Activated CD8-positive, alpha-beta memory T cell treated with anti-CD3 and anti-CD28 coated beads for 48 hours (primary cell): ENCODE measurements at places on chromosomes 6 and 20.

- no peak for DNase-seq
Observed at GRCh38 chr20:32787168-32787567, 25.0 kb downstream of the DNMT3B start.

- DNase-seq: no peak
Observed at GRCh38 chr6:147548921-147549475, 40.5 kb downstream of the SAMD5 start.

DNA sequence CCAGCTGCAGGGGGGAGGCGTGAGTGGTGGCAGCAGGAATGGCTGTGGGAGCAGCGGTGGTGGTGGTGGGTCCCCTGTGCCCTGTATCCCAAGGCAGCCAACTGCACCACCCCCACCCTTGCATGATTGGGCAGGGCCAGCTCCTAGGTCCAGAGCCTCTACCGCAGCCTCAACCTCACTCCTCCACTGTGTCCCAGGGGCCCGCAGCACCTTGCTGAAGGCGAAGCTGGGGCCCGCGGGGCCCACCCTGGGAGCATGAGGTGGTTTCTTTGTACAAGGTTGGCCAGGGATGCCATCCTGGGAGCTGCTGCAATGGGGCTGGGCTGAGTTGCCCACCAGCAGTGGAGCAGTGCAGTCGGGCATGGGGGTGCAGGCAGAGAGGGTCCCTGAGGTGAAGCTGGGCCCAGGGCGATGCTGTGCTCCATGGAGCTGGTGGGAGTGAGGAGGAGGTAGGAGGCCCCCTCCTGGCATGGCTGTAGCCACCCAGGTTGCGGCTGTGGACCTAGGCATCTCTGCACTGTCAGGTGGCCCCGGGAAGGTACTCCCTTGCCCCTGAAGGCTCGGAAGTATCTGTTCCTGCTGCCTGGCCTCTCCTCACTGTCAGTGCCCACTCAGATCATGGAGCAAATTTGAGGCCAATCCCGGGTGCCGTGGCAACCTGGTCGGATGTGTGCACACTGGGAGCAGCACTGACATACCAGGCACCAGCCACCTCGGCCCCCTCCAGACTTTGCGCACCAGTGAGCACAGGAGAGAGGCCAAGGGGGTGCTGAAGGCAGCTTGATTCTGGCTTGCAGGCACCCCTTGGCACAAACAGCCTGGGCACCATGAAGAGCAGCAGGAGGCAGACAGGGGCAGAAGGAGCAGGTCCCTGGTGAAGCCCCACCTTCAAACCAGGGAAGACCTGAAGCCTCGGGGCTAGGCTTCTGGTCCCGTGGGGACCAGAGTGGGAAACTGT is 60.2 kb upstream of the L3MBTL3 start:
- DNase-seq: no peak

DNA sequence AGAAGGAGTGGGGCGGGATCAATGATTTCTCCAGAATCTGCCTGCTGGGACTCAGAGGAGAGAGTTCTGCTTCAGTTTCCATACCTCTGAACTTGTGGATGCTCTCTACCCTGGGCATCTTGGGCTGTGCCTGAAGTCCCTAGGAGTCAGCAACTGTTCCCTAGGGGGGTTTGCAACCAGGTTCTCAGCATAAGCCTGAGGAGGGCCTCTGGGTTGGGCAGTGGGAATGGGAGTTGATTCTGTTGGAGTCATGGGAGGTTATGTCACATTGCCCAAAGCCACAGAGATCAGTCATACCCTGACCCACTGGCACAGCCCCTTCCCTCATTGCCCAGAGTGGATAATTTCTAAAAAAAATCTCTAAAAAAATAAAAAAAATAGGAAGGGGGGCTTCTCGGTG is 47.4 kb downstream of the MOCS1 start:
- no peak for DNase-seq

GRCh38 chr6:121759370-121759769 is 323.9 kb downstream of the GJA1 start:
- no peak for DNase-seq

DNA sequence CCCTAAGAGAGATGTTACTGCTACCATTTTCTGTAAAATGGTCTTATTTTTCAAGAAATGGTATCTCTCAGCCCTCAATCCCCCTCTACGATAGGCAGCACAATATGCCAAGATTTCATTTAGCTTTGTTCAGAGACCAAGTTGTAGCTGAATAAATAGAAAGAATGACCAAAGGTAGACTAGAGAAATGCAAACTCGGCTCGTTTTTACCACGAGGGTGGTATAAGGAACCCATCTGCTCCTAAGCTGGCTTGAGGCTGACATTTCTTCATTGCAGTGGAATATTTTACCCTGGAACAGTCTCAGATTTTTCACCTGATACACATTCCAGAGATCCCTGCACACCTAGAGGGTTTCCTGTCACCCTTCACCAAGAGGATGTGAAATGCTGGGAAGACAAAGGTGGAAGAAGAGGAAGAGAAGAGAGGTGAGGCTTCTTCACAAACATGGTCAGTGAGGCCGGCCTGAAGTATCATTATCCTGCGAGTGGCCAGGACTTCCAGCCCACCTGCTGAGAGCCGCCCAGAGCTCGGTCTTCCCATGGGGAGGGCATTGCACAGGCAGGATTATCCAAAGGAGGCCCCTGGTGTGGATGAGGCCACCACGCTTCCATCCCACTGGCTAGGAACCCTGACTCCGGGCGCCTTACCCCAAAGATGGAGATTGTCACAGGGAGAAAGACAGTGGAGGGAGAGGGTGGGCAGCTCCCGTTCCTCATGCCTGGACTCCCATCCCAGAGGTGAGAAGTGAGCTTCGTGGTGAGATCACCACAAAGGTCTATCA is 57.1 kb upstream of the AFDN start:
- DNase-seq: no peak

DNA sequence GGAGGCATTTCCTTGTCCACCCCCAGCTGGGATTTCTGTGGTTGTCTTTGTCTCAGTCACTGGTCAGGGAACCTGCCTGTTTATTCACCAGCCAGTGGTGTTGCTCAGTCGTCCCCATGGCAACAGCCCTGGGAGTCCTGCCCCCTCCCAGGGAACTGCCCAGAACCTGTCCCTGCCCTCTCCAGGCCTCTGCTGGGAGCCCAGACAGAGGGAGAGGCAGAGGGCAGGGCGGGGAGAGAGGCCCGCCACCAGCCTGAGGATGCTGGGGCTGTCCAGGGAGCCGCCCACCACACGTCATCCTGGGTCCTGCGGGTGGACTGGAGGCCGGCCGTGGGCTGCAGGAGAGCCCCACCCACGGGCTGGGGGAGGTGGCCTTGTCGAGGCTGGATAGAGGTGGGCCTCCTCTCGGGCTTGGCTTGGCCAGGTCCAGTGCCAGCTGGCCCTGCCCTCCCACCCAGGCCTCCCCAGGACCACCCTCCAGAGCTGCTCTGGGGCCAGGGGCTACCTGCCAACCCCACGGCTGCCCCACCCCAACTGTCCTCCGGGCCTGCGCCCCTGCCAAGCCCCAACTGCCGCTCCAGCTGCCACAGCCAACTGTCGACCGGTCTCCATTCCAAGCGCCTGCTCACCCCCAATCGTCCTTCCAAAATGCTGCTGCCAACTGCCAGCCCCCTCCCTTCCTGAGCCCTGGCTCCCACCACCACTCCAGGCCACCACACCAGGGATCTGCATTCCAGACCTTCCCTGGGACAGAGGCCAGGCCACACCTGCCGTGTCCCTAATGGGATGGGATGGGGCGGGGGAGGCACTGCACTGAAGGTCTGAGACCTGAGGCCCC is 4.2 kb upstream of the ZBTB46 start:
- no peak for DNase-seq

DNA sequence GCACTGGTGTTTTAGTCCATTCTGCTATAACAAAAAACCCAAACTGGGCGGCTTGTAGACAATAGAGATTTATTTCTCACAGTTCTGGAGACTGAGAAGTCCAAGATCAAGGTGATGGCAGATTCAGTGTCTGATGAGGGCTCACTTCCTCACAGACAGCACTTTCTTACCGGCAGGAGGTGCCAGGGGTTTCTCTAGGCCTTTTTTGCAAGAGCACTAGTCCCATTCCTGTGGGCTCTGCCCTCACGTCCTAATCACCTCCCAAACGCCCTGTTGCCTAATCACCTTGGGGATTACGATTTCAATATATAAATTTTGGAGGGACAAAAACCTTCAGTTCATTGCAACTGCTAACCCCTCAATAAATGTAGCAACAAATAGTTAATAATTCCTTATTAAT is 140.0 kb upstream of the SGK1 start:
- no peak for DNase-seq

DNA sequence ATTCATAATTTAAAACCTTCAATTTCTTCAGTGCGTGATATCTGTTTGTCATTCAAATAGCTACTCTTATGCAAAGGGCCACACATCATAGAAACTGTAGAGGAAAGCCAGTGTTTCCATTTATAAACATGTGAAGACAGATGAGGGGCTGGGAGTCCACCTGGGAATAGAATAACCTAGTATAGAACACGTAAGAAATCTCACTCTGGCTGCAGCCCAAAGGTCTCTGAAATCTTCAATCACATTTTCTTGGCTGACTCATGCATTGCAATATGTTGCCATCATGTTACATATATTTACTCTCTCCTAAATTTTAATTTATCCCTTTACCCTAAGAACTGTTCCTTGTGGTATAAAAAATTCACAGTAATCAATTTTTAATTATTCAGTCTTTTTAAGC is 123.2 kb downstream of the ELOVL4 start:
- no peak for DNase-seq

- DNase-seq: peak; percentile 81
Observed at GRCh38 chr6:41424370-41425058, 89.1 kb downstream of the NCR2 start.

- no peak for DNase-seq
Observed at GRCh38 chr20:58981628-58982364, 740 bp downstream of the NELFCD start.

DNA sequence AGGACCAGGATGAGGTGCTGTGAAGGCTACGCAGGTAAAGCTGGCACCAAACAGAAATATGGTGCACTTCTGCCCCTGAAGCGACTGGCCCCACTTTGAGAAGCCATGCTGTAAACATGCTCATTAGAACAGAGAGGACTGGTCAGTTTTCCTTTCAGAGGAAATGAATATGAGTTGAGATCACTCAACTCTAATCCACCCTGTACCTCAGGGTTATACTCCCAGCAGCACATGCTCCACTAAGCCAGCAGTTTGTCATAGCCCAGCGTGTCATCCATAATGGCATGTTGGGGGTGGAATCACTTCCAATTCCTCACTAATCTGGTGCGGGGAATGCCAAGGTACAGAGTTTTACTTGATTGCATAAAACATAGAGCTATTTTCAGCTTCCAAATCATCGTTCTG is 98.1 kb downstream of the HIVEP2 start:
- no peak for DNase-seq

- no peak for DNase-seq
Observed at GRCh38 chr6:69894578-69895347, 28.4 kb downstream of the COL19A1 start.

GRCh38 chr20:1313236-1313964 is 15.5 kb downstream of the SDCBP2 start:
- peak; percentile 58 for DNase-seq

DNA sequence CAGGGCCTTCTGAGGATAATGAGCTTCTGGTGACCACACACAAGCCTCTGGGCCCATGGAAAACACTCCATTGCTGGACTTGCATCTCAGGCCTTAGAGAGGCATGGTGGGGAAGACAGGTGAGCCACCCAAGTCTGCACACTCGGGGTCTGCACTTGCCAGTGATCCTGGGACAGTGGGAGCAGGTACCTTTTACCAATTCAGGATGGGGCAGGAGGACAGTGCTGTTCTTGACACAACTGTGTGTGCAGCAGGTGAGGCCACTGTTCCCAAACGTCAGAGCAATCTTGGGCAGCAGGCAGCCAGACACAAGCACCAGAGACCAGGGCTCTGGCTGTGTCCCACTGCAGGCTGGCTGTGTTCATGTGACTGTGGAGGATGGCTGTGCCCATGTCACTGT is 221.3 kb downstream of the ERMARD start:
- DNase-seq: no peak

DNA sequence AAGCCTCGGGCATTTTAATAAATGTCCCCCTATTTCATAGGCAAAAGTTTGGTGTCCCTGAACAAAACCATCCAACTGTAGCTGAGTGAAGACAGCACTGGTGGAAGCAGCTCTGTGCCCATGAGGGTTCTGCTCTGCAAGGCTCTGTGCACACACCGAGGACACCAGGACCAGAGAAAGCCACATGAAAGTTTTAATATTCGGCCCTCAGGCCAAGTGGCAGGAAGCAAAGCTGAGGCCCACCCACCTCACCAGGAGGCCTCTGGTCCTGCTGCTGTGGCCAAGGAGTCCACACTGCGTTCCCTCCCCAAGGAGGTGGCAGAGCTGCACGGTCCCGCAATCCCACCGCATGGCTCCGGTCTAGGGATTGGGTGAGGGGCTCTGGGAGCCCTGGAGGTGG is 62.6 kb upstream of the RPS6KA2 start:
- DNase-seq: no peak

- DNase-seq: no peak
Observed at GRCh38 chr20:25040438-25040831, 17.5 kb downstream of the ACSS1 start.

DNA sequence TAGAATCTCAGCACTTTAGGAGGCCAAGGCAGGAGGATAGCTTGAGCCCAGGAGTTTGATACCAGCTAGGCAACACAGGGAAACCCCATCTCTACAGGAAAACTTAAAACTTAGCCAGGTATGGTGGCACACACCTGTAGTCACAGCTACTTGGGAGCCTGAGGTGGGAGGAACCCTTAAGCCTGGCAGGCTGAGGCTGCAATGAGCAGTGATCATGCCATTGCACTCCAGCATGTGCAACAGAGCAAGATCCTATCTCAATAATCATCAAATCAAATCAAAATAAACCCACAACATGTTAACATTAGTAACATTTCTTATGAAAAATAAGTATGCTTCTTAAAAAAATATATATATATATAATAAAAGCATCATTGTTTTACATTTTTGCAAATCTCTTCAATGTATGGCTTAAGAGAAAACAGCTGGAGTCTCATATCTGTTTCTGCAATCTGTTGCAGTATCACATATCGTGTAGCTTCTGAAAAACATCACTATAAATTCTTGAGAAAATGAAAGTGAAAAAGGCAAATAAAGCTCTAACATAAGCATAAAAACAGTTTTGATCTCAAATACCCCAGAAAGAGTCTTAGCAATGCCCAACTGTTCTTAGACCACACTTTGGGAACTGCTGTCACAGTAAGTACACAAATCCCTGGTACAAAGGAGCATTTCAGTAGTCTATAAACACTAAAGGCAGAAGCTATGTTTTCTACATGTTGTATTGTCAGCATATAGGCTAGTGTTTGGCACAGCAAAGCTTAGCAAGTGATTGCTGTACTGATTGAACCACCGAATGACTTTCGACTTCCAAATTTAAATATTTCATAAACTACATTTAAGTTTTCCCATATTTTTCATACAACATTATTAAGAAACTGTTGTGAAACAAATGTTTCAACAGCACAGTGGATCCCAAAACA is 8.0 kb downstream of the MMUT start:
- DNase-seq: no peak
